Activated T-cell treated with anti-CD3 and anti-CD28 coated beads, Interleukin-2, amount 50 U/mL, for 1 hour (primary cell): ENCODE measurements at places on chromosomes 1 and 21.
A peak's percentile ranks its signal among the peaks of the same experiment; 100 is the strongest.

- DNase-seq, result no peak
Measured at GRCh38 chr1:234149217-234149616, 224.0 kb upstream of the COA6 start.

GRCh38 chr1:176864211-176864610 is 300.3 kb downstream of the ASTN1 start:
- DNase-seq, result no peak

GRCh38 chr1:198901266-198901665 is 262.4 kb downstream of the PTPRC start:
- DNase-seq, result no peak

DNA sequence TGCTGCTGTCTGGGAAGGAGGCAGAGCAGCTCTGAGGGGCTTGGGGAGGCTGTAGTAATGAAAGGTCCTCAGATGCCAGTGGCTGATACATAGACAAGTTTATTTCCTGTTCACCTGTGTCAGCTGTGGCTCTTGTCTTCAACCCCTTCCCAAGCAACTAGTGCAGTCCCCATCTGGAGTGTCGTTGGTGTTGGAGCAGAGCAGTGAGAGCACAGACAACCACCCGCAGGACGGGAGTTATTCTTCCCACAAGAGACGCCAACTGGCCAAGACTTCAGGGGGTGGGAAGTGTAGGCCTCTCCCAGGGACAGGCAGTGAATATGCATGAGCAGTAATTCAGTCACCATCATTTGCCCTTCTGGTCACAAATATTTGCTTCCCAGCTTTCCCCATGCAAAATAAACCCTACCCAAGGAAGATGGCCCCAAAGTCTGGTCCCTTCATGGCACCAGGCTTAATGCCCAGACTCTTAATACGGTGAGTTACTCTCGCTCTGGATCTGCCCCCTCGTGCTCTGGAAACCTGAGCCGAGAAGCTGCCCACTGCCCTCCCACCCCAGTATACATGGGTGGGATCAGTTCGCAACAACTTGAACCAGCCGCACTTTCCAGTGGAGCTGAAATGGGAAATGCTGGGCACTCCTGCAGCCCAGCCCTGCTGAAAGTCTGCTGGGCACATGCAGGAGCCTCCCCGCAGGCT is 153.5 kb upstream of the COL6A1 start:
- no peak for DNase-seq

DNA sequence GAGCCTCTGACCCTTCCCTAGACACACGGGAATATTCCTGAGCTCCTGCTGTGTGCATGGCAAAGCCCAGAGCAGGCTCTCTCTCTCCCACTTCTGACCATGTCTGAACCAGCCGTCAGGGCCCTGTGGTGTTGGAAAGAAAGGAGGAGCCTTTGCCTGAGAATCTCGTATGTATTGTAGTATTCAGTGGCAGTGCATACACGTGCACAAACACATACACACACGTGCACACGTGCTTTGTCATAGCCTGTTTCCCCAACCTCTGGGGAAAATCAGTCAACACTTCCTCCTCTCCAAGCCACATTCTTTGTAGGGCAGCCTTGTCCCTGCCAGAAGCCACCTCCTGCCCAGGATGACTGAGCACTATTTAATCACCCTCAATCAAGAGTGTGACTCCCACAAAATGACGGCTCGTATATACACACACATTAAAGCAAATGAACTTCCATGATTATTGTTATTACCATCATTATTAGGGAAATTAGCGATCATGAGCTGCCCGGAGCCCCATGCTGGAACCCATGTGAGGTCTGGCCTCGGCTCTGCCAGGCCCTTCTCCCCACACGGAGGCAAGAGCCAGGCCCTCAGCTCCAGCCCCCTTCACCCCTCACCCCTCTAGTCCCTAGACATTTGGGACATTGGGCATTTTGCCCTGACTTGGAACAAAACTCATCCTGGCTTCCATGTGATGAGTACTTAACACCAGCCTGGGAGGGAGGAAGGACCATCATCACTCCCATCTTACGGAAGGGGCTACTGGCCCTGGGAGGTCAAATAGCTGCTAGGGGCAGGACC is 331.9 kb downstream of the NPHP4 start:
- DNase-seq, result no peak

GRCh38 chr1:172719694-172720138 is 60.8 kb downstream of the FASLG start:
- DNase-seq, result peak; percentile 40

DNA sequence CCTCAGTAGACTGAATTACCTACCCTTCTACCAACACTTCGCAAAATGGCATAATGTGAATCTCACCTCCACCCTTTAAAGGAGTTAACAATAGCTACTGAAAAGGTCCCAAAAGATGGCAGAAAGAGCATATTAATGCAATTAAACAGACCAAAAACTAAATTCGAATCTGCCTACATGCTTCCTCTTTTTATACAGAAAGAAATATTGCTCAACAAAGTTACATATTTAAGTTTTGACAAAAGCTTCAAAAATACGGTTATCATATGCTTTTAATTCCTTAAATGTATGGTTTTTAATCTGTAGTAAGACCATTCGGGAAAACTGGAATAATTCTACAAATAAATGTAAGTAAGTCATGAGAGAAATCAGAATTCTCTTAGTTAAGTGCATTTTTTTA is 2.2 kb downstream of the APP start:
- DNase-seq, result no peak

DNA sequence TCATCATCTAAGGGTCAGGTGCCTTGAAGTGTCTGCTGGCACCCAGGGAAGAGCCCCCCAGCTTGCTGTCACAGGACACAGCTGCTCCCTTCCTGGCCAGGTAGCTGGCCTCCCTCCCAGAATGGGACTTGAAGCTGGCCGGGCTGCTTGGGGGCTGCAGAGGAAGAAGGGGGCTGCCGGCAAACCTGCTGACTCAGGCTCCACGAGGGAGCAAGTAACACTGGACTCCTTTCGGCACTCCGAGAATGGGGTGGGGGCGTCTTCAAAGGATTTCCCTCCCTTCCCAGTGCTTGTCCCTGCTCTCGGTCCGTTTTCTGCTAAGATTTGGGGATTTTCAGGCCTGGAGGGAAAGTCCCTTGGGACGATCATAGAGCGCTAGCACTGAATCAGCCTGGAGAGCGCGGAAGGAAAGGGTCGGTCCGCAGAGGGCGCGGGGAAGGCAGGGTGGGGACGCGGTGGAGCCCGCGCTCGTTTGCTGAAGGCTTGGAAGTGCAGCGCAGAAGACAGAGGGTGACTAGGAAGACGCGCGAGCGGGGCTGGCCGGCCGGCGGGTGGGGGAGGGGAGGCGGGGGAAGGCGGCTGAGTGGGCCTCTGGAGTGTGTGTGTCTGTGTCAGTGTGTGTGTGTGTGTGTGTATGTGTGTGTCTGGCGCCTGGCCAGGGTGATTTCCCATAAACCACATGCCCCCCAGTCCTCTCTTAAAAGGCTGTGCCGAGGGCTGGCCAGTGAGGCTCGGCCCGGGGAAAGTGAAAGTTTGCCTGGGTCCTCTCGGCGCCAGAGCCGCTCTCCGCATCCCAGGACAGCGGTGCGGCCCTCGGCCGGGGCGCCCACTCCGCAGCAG is at the start of gene CSF1:
CSF1 (plus strand) TSS at position 727 of the 840 bp plus-strand sequence. CDS start 175 bp downstream, outside the sequence.
- DNase-seq, result peak; percentile 62

DNA sequence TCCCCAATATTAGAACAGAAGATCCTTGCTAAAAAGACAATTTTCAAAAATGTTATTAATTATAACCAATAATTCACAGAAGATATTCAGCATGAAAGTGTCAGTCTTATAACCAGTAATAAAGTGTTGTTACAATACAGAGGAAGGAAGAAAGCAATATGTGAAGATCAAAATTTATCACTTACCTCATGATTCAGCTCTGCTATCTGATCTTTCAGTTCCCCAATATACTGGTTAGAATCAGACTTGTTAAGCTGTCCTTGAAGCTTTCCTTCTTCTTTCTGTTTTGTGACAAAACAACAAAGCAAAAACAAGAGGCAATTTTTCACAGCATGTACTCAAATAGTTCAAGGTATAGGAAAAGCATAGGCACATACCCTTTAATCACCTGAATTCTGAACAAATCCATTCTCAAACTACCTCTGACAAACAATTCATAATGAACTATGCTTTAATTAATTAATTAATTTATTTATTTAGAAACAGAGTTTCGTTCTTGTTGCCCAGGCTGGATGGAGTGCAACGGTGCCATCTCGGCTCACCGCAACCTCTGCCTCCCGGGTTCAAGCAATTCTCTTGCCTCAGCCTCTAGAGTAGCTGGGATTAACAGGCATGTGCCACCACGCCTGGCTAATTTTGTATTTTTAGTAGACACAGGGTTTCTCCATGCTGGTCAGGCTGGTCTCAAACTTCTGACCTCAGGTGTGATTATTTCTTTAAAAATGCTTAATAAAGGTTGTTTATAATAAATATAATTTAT is 76.9 kb upstream of the GFI1 start:
- DNase-seq, result no peak

DNA sequence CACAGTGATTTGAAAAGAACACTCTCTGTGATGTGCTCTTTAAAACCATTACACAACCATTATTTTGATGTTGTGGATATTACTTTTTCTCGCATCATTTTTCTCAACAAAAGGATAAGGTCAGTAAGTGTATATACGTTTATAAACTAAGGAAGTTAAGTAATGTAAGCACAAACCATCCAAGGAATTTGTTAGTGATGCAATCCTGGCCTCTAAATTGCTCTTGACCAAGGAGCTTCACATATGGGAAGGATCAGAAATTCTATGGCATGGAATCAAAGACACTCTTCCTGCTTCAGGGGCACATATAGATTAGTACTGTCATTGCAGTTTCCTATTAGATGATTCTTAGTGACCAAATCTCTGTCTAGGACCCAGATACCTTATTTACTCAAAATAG is 3.6 kb upstream of the PPP2R5A start:
- no peak for DNase-seq

DNA sequence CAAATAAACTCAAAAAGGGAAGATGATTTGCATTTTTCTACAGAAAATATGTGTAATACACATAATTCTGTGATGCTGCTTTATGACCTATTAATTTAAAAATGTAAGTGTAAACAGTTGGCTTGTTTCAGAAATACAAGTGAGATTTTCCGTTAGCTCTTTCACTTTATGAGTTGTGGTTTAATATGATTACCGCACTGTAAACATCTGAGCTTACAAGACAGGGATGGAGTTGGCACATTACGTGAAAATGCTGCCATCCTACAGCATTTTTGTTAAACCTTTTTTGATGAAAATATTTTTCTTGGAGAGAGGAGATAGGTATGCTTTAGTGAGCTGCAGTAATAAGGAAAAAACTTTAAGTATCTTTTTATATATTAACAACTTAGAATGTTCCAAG is 426.8 kb upstream of the ADAMTS5 start:
- DNase-seq, result no peak

DNA sequence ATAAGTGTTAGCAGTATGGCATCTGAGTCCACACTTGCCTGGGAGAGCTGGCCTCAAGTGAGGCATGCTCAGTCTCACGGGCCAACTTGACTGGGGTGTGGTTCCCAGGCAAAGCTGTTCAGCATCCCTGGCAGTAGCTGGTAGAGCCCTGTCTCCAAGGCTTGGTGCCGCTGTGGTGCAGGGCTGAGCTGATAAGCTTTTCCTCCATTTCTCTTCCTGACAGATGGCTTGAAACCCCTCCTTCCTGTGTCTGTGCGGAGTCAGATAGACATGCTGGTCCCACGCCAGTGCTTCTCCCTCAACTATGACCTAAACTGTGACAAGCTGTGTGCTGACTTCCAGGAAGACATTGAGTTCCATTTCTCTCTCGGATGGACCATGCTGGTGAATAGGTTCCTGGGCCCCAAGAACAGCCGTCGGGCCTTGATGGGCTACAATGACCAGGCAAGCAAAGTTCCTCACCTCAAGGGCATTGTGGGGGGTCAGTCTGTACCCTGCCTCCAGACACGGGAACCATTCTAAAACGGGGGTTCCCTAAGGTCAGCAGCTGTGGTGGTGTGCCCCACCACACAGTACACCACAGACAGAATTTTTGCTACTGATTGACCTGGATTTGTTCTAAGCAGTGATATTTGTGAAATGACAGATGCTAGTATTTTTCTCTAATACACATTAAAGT is 13.7 kb upstream of the MIIP start:
- no peak for DNase-seq

DNA sequence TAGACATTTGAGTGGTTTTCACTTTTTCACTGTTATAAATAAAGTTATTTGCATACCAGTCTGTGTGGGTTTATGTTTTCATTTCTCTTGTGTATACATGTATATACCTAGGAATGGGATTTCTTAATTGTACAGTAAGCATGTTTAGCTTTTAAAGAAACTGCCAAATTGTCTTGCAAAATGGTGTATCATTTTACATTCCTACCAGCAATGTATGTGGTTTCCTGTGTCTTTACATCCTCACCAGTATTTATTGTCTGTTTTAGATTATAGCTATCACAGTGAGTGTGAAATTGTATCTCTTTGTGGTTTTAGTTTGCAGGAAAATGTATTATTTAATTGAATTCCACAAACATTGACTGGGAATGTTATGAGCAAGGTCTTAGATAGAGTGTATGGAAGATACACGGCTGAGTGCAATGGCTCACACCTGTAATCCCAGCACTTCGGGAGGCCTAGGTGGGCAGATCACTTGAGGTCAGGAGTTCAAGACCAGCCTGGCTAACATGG is 57.3 kb downstream of the MACF1 start:
- no peak for DNase-seq

- DNase-seq, result no peak
Measured at GRCh38 chr1:226094451-226094850, 31.9 kb downstream of the H3-3A start.

- no peak for DNase-seq
Measured at GRCh38 chr1:1176931-1177330, 3.3 kb downstream of the TTLL10 start.

- no peak for DNase-seq
Measured at GRCh38 chr1:93595743-93596142, 85.9 kb downstream of the BCAR3 start.

GRCh38 chr1:184051485-184052193 is at the start of gene TSEN15:
Gene TSEN15, plus strand, starts transcription at chr1:184051730. Its CDS starts 26 bp downstream, at chr1:184051756.
- DNase-seq, result peak; percentile 82

GRCh38 chr1:212557739-212558692 is 50.5 kb upstream of the ATF3 start:
- no peak for DNase-seq
